ENCODE measurements at places on chromosomes 7 and 10.

GRCh38 chr10:75592791-75593643 lies 161.6 kb downstream of the LRMDA start:
- no peak for DNase-seq

- no peak for DNase-seq
Measured at GRCh38 chr10:61883371-61884025, 18.0 kb upstream of the ARID5B start.

DNA sequence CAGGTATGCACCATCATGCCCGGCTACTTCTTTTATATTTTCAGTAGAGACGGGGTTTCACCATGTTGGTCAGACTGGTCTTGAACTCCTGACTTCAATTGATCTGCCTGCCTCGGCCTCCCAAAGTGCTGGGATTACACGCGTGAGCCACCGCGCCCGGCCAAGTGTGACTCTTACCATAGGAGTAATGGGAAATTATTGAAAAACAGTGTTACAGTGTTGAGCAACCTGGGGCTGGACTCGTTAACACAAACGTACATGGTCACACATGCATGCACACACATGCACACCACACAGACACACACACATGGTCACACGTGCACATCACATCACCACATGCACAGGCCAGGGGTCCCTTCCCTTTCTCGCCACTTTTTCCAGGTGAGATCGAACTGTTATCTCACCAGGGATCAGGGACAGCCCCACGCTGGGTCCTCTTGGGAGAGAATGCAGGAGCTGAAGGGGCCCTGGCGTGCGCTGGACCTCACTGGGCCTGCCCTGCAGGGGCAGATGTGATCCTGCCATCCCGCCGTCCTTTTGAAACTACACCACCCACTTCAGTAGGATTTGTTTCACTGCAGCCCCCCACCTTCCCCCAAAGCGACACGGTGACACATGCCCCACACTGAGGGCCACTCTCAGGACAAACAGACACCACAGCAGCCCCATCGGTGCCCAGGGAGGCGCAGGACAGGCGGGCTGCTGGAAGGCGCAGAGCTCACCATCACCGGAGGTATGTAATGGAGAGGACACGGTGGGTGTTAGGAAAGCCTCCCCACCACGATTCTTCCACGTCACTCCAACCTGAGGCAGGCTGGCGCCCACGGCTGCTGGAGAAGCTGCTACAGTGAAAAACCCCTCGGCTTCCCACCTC lies 10.2 kb downstream of the RADIL start:
- no peak for DNase-seq

GRCh38 chr7:101166909-101167644 lies 1.7 kb upstream of the VGF start:
- no peak for DNase-seq

- DNase-seq, result peak; percentile 76
Measured at GRCh38 chr7:66013938-66014337, 31.9 kb upstream of the GUSB start.

- peak; percentile 51 for DNase-seq
Measured at GRCh38 chr7:112938863-112939573, 147.6 kb downstream of the GPR85 start.

DNA sequence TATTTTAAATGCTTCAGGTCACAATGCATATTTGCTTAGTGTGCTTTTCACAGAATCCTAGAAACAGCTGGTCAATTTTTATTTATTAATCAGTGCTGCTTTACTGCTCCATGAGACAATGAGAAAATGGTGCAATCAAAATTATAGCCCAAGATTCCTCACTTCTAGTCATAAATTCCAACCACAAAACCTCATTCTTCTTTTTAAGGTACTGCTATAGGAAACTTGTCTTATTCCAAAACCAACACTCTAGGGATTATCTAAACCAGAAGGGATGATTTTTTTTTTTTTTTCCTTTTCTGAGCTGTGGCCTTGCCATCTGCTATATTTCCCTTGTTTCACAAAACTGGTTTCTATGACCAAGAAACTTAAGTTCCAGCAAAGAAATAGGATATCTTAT lies 64.0 kb upstream of the SEMA3A start:
- no peak for DNase-seq

GRCh38 chr7:94400643-94401427 lies 6.1 kb downstream of the COL1A2 start:
- no peak for DNase-seq

DNA sequence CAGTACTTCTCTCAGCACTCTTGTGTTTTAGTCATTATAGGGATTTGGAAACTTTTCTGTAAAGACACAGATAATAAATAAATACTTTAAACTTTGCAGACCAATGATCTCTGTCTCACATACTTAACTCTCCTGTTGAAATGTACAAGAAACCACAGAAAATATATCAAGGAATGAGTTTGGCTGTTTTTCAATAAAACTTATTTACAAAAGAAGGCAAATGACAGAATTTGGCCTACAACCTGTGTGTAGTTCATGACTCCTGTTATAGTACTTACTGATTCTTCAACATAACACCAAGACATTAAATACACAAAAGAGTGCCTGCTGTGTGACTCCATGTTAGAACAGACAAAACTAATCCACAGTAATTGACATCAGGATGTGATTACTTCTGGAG lies 510.0 kb upstream of the PHF14 start:
- no peak for DNase-seq

DNA sequence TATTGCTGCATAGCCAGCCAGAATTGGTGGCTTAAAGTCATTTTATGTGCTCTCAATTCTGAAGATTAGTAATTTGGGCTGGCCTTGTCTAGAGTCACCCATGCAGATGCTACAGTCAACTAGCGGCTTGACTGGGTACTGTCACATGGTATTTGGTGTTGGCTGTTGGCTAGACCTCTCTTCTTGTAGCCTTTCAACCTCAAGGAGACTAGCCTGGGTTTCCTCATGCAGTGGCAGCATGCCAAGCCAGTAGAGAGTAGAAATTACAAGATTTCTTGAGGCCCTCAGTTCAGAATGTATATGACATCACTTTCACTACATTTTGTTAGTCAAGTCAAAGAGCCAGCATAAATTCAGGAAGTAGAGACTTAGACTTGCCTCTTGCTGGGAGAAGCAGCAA lies 3.7 kb upstream of the ZNF800 start:
- DNase-seq, result no peak

GRCh38 chr7:27156916-27157701 lies 634 bp upstream of the HOXA7 start:
- no peak for DNase-seq

DNA sequence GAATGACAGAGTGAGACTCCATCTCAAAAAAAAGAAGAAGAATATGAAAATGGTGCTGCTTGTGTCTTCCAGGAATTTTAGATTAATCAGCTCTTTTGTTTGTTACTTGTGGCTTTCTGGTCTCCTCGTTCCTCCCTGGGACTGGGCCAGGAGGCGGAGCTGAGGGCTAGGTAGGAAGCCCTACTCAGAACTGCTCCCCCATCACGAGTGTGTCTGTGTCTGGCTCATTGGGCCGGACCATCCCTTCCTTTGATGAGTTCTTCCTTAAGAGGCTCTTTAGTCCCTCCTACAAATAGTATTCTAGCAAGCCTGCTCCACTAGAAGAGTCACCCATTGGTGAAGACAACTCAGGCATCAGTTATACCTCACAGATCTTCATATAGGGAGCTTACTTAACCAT lies 56.8 kb upstream of the YAE1 start:
- no peak for DNase-seq

DNA sequence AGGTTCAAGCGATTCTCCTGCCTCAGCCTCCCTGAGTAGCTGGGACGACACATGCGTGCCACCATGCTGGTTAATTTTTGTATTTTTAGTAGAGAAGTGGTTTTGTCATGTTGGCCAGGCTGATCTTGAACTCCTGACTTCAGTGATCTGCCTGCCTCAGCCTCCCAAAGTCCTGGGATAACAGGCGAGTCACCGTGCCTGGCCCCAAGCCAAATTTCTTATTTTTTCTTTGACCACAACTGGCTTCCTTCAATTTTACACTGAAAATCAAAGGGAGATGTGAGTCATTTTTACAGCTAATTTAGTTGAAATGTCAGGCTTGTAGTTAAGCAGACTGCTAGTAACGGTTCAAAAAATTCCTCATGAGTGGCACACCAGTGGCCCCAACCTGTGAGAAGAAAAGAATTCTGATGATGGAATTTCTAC lies 7.8 kb downstream of the RNF216 start:
- DNase-seq, result no peak

DNA sequence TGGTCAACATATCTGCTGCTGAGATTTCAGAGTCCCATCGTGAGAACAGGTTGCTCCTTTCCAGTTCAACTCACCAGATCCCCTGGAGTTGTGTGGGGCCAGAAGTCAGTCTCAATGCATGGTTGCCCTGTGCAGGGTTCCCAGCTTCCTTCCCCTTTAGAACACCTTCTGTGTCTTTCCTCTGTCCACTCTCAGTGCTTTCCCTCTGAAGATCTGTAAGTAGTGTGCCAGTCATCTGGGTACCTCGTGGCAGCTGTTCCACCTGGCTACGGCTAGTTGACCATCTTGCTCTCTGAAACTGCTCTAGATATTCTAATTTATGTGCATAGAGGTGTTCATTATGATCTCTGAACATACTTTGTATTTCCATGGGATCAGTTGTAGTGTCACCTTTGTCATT lies 36.1 kb upstream of the PRSS37 start:
- no peak for DNase-seq

DNA sequence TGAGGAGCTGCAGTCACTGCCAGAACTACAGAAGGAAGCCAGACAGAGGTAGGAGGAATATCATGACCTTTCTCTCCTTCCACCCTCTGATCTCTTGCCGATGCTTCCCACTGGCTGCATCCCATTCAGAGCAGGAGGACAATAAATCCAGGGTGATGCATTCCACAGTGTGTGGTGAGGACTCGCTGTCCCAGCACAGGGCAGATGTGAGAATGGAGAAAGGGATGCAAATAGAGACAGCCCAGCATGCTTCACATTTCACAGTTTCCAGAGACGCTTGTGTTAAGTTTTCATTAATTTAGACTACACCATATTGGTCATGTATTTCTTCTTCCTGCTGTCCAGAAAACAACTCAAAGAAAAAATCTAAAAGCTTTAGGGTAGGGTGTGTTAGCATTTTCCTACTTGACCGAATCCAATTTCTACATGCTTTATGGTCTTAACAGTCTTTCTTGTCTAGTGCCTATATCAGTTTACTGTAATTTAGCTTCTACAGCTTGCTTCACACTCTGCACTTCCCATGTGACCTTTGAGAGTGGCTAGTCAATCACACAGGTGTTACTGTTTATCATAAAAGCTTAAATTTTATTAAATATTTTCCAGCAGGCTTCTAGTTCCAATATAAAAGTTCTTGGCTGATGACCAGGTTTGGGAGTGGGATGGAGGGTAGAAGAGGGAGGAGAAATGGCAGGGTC lies 155.6 kb downstream of the RAPGEF5 start:
- DNase-seq, result no peak

DNA sequence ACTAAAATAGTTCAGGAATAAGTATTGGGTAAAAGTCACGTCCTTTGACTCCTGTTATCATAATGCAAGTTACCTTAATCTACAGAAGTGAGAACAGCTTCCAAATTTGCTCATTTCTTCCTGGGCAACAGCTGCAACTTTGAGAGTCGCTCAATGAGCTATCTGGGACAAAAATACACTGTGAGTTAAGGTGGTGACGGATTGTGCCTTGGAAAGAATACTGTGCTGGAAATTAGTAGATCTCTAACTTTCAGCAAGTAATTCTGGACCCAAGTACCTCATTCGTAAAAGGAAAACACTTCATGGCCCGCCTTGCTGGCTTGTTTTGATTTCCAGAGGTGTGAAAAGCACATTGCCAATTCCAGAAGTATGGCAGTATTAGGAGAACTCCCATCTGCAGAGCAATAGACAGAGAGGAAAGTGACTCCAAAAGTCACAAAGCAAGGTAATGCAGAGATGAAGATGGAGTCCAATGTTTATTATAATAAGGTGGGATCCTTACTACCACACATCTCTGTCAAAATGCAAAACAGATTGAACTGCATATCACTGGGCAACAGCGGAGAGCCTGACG lies 626.0 kb downstream of the SORCS3 start:
- DNase-seq, result no peak

DNA sequence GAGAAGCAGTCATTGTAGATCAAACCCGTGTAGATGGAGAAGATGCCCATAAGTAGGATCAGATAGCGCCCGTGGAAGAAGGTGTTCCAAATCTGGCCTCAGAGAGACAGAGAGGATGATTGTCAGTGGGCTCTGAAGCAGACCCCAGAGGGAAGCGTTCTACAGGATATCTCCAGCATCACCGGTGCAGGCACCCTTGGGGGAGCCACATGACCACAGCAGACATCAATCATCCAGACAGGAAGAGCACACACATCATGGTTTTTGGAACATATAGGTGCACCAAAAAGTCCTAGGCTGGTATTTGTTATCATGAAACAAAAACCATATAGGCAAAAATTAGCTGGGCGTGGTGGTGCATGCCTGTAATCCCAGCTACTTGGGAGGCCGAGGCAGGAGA lies 44.0 kb upstream of the SVOPL start:
- DNase-seq, result no peak

Data from Caco-2 (cell line).